ENCODE measurements at places on chromosomes 2 and 18.

DNA sequence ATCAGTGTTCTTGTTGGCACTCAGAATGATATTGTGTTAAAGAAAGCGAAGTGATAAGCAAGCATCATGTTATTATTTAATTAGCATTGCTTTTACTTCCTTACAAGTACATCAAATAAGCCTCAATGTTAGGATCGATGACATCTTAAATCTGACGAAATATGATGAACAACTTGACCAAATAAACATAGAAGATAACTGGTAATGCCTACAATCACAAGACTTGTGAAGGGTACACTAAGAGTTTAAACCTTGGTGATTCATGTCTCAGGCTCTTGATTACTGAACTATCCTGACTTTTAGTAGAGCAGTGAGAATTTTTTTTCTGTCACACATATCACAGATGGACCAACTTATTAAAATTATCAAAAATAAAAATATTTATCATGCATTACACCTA, 500.8 kb upstream of the ZEB2 start:
- no peak for DNase-seq

DNA sequence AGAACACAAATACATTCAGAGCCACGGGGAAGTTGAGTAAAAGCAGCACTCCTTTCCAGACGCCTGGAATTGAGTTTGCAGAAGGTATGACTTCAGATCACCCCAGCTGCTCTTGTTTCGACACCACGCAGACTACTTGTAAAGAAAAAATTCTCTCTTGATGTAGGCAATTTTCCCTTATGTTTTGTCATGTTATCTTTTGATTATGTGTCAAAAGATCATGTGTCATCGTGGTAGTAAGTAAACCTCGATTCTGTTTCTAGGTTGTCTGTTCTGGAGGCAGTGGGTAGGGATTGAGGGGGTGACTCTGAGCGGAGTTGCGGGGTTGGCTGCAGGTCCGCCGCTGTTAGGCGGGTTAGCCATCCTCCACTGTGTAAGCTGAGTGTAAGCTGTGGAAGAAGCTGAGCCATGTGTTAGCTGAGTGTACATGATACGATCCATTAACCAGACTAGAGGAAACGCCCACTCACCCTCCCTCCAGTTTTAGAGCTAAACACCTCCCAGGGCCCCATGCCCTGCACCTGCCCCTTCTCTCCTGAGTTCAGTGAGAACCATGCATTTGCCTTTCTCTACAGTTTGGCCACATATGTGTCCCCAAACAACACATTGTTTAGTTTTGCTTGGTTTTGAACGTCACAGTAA, 181.8 kb downstream of the SNTG2 start:
- DNase-seq, result no peak

DNA sequence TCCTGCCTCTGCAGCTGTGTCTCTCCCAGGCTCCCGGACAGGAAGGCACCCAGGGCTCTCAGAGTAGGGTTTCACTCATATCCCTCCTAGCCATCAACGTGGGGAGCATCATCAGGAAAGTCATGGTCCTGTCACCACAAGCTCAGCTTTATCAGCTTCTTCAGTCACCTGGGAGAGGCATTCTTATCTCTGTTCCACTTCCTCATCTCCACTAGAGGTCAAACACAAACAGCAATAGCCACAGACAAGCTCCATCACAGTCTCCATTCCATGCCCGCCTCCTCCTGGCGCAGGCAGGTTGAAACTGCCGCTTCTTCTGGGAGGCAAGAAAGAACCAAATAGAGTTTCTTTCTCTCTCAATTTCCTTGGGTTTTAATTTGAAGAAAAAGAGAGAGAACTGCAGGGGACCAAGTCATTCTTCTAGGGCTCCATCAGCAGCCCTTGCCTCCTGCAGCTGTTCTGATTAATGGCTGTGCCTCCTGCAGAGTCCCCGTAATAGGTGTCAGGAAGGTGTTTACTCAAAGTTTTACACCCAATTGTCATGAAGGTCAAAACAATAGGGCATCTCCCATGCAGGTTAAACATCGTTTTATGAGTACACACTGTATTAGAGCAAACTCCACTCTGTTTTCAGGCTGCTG, 377.9 kb downstream of the TMEM182 start:
- DNase-seq, result no peak

- no peak for DNase-seq
These were observed 372.0 kb downstream of the CMPK2 start for GRCh38 chr2:6493669-6494068.

GRCh38 chr2:96538487-96539214, 2.1 kb downstream of the ARID5A start:
- peak; percentile 38 for DNase-seq

- no peak for DNase-seq
These were observed 35.8 kb downstream of the FOSL2 start for GRCh38 chr2:28428486-28428885.
